NCI-H774 (cell line): ENCODE measurements at places on chromosomes 13 and 19.

GRCh38 chr19:38707512-38708114 lies 36.7 kb downstream of the CAPN12 start:
- no peak for DNase-seq

DNA sequence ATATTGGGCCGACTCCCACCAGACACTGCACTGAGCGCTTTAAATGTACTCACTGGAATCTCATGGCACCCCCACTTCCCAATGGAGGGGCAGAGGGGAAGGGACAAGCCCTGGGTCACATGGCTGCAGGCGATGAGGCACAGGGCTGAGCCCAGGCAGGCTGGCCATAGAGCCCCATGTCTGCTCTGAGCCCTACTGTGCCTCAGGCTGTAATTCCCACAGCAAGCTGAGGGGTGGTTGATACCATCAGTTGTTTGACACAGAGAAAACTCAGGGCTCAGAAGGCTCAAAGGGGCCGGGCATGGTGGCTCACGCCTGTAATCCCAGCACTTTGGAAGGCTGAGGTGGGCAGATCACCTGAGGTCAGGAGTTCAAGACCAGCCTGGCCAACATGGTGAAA lies 25.1 kb downstream of the RFX1 start:
- DNase-seq: no peak

DNA sequence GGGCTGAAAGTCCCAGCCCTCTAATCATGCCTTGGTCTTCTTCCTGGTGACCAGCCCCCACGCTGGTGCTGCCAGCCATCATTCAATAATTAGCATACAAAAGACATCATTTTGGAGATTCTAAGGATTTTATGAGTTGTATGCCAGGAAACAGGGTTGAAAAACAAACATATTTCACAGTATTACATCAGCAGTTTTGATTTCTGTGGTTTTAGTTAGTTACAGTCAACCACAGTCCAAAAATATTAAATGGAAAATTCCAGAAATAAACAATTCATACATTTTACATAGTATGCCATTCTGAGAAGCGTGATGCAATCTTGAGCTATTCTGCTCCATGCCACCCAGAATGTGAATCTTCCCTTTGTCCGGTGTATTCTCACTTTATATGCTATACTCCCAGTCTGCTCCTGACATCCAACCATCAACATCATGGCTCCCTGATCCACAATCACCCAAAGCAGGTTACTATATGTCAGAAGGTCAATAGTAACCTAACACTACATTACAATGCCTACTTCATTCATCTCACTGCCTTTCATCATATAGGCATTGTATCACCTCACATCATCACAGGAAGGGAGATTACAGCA lies 49.2 kb downstream of the STOML3 start:
- DNase-seq: no peak

- DNase-seq: no peak
Measured at GRCh38 chr19:2812414-2813234, 7.0 kb upstream of the ZNF554 start.

DNA sequence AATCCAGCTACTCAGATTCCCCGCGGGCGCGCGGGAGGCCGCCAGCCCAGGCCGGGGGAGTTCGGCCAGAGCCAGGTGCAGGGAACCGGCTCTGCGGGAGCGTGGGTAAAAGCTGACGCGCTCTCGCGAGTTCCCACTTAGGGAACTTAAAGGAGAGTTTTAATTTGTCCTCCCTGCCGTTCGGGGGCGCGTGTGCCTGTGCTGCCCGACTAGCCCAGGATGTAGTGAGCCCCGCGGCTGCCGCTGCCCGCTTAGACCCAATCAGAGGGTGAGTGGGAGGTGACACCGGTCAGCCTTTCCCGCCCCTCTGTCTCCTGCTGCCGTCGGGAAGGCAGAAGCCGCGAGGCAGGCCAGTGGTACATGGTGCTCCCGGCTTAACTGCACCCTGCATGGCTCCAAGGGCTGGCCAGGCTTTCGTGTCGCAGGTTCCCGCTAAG lies 36.0 kb upstream of the NEK3 start:
- no peak for DNase-seq

- no peak for DNase-seq
Measured at GRCh38 chr19:2249880-2250765, 1.0 kb downstream of the AMH start.

DNA sequence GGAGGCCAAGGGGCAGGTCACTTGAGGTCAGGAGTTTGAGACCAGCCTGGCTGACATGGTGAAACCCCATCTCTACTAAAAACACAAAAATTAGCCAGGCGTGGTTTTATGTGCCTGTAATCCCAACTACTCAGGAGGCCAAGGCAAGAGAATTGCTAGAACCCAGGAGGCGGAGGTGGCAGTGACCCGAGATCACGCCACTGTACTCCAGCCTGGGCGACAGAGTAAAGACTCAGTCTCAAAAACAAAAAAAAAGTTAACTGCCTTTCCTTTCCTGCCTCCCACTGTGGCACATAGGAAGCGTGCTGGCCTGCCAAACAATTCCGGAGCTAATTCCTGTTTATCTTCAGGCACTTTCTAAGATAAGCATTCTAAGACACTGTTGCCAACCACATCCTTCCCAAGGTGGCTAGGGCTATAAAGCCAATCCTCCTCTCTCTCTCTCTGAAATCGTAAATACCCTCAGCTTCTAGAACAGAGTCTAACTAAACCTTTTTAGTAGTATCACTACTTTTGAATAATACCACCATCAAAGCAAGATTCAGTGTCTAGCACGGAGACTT lies 21.6 kb downstream of the SLC25A30 start:
- DNase-seq: no peak

- DNase-seq: no peak
Measured at GRCh38 chr19:7527516-7528191, 5.2 kb downstream of the MCOLN1 start.

- DNase-seq: peak; percentile 19
Measured at GRCh38 chr13:26872525-26873385, 112.2 kb upstream of the GPR12 start.
